ENCODE measurements at places on chromosomes 5 and 9. TPM values are rescaled to one million over a fixed set of nuclear protein-coding genes. Genes with fewer than 3 reads are reported as not detected.

DNA sequence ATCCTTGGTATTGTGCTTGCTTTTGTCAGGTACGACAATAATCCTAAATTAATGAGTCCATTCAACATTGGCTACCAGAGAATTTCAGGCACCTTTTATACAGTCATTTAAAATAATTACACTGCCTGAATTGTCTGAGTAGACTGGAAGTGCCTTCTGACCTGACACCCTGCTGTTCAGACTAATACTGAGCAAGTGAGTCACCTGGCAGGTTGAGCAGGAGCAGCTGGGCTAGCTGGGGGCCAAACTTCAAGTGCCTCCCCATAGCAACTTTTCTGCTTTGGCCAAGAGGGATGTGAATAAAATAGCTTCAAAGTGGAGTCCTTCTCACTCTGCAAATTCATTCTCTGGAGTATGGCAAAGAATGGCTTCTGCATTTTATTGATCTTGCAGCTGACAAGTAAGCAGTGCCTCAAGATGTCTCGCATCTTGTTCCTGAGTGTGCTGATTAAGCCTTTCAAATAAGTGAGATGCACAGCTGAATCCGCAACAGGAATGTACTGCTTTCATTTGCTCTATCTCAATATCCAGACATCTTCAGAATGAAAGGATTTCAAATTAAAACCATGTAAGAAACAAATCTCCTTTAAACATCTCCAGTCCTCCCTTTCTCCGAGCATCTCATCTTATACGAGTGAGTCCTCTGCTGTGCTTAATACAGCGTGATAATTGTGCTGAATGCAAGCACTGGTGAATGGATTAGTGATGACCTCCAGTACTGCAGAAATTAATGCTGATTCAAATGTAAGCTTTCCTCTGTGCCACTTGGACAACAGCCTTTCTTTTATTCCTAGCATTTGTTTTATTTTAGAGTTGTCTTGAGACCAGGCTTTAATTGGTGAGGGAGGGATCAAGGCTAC is 271.2 kb downstream of the EDIL3 start:
- DNase-seq: no peak

DNA sequence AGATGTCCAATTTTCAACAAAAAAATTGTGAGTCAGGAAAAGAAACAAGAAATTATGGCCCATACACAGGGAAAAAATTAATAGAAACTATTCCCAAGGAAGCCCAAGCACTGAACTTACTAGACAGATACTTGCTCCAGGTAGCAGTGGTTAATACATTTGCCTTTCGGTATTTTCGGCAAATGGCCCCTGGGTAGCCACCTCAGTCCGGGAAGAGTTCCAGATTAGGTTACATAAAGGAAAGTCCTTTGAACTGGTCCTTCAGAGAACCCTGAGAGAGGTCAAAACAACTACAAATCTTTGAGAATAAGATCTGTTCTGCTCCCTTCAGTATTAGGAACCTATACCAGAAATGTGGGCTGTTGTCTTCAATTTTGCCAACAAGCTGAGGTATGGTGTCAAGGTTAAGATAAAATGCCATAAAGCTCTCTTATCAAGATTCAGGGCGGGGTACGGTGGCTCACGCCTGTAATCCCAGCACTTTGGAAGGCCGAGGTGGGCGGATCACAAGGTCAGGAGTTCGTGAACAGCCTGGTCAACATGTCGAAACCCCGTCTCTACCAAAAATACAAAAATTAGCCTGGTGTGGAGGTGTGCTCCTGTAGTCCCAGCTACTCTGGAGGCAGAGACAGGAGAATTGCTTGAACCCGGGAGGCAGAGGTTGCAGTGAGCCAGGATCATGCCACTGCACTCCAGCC is 343.4 kb downstream of the CWC27 start:
- DNase-seq: no peak

- no peak for DNase-seq
These were observed 155.2 kb downstream of the BAAT start for GRCh38 chr9:101229606-101230005.

DNA sequence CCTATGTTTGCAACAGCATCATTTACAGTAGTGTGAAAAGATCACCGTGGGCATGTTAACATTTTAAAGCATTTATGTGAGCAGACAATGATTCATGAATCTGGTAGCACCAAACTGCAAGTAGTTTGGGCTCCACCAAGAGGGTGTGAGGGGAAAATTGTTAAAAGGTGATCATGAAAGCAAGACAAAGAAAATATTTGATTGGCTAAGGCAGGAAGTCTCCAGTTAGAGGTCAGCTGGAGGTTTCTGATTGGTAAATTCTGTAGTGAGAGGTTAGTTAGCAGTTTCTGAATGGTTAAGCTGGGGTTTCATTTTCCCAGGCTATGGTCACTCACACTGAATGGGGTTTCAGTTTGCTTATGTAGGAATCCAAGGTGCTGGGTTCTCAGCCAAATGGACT is 13.5 kb upstream of the DRD1 start:
- no peak for DNase-seq

DNA sequence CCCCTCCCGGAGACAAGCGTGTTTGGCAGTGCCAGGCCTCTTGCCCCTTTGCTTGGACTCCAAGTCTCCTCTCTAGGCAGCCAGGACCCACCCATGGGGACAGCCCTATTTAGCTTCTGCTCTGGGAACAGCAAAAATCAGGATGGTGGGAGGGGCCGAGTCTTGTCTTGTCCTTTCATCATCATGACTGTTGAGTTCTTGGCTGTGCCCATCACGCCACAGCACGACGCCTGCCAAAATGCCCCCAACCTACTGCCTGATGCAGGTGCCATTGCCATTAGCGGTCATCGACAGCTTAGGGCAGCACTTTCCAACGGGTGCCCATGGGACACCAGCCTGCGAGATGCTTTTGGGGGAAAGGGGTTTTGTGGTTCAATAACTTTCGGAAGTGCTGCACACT is 18.9 kb downstream of the PLPP7 start:
- DNase-seq: no peak

DNA sequence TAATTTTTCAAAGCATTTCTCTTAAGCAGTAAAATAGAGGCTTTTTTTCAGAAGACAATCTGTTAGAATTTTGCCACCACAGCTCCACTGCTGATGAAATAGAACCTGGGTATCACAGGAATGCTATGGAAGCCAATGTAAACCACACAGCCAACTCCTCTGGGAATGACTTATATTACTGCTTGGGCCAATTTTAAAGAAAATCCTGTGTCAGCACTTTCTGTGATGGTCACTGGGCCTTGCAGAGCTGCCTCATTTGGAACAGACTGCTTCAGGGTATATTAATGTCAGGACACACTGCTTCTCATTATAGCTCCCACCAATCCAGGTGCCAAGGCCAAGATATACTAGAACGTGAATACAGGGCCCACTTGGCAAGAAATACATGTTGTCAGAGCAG is 144.1 kb upstream of the ACTBL2 start:
- DNase-seq: no peak

DNA sequence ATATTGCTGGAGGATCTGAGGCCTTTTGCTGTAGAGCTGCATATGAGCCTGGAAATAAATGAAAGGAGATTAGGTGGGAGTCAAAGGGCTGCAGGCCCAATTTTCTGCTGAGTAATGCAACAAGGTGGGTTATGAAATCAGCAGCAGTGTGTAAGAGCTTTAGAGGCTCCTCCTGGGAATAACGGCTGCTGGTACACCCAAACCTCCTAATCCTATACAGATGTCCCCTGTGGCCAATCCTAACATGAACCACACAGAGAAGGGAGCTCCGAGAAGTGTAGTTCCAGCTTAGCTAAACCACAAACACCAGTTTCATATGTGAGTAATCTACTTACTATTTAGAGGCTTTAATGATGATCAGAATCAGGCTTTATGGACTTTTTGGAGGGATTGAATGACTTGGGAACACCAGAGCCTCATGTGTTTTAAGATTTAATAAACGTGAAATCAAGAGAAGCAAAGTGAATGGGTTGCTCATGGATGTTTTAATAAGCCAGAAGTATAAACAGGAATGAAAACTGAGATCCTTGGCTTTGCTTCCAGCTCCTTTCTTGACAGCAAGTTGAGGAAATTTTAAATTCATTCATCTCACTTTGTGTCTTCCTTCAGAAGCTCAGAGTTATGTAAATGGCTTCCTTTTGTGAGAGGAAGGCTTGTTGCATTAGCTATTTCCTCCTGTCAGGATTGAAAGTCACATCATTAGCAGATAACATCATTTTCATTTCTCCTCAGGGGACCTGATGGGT is 437.5 kb downstream of the TMEM232 start:
- DNase-seq: no peak

KIF20A gene
- total RNA-seq: 3.0 TPM

CHSY3 gene
- total RNA-seq: 3.1 TPM

GRCh38 chr9:33024126-33024965 is 727 bp upstream of the DNAJA1 start:
- no peak for DNase-seq

DNA sequence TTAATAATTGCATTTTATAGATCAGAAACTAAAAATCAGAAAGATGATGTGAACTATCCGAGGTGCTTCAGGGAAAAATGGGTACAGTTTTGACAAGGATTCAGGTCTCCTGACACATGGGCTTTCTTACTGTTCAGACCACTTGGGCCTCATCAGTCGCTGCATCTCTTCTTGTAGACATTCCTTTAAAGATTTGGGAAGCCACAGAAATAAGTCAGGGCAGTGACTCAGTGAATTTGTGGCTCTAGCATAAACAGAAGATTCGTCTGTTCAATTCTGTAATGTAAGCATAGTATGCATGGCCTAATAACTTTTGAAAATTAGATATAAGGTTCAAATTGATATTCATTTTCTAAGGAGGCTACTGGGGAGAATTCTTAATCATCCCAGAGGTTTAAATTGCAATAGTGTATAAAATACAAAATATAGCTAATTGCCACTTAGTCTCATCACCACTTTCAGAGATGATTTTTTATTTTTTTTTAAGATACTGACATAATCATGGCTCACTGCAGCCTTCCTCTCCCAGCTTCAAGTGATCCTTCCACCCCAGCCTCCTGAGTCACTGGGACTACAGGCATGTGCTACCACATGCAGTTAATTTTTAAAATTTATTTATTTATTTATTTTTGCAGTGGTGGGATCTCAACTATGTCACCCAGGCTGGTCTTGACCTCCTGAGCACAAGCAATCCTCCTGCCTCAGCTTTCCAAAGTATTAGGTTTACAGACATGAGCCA is 48.9 kb downstream of the RASEF start:
- DNase-seq: no peak

OLFM1 gene
- total RNA-seq: 31.4 TPM

GRCh38 chr5:8685704-8686103 is 816.8 kb downstream of the MTRR start:
- no peak for DNase-seq

ZNF354C gene
- 8.5 TPM for total RNA-seq

- DNase-seq: no peak
These were observed 264.2 kb downstream of the CRB2 start for GRCh38 chr9:123620239-123620638.

EFNA5 gene
- total RNA-seq: 9.0 TPM

DNA sequence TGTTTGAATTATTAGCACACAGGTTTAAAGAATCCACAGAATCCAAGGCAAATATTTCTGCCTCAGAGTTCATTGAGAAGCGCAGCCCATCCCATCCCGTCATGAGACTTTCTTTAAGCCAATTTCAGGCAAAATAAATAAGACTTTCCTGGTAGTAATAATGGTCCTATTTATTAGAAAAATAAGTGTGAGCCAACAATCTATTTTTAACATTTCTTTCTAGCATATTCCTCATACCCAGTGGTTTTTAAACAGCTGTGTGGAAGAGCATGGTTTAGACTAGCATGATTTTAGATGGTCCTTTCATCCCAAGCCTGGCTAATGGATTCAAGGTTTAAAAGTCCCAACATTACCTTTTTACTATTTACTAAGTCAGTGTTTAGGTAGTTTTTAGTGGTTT is 125.8 kb downstream of the SCAMP1 start:
- DNase-seq: no peak

SEMA5A gene
- 60.2 TPM for total RNA-seq

TXNDC8 gene
- total RNA-seq: not detected

CCDC152 gene
- total RNA-seq: 0.44 TPM

DNA sequence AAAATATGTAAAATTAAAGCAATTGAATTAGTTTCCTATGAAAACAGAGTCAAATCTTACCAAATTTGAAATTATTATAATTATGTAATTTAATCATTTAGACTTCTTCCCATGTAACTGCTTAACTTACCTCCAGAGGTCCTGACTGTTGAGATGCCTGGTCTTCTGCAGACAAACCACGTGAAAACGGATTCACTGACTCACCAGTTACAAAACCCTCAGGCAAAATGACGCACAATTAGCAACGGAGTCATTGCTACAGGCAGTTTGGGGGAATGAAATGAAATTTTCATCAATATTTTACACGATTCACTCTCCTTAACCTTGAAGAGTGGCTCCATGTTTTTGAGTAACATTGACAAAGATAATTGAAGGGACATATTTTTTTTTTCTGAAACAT is 460.8 kb downstream of the MTRR start:
- no peak for DNase-seq

DNA sequence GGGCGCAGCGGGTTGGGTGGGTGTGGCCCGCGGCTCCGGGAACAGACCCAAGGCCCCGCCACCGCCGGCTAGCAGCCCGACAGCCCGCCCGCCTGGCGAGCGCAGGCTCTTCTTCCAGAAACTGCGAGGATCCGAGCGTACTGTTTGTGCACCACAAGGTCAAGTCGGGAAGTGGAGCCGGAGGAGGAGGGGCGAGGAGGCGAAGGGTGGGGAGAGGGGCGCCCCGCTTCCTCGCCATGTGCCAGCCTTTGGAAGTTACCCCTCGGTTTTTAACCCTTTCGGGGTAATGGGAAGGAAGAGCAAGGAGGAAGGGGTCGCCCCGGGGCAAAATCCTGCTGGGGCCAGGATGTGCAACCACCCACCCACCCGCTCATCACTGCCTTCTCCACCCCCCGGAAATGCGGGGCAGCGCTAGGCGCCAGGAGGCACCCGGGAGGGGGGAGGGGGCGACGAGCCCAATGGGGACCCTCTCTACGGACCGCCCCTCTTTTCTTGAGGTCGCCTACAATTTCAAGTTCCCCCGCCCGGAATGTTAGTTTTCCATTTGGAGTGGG is 1.1 kb upstream of the JADE2 start:
- peak; percentile 35 for DNase-seq

DNA sequence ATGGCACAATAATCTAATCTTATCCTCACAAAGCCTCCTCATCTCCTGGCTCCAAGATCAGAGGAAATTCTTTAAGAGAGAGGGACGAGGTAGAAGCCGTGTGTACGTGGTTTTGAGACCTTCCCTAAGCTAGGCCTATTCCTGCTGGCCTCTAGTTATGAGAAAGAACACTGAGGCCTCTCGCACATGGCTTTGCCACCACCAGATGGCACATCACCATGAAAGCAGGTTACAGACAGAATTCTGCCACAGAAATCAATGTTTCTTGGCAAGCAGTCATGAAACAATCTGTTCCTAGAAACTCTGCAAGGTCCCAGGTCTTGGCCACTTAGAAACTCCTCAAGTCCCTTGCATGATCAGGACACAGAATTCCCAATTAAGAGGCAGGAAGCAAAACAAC is 268.2 kb upstream of the TAS2R1 start:
- DNase-seq: no peak

- DNase-seq: no peak
These were observed 698.4 kb downstream of the DNAH5 start for GRCh38 chr5:13246053-13246452.

DNA sequence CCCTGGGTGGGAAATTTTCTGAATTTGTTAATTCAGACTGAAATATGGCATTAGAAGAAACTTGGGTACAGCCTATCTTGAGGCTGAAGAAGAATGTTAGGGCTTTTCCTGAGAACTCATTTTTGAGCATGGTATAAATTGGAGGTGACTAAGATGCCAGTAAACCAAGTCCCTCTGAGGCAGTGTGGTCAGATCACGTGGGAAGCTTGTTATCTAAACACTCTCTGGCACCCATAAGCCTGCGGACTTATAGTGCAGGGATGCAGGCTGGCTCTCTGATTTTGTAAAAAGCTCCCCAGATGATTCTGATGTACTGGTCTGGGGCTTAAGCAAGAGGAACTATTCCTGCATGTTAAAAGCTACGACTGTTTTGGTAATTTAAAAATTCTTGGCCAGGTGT is 34.3 kb downstream of the MTMR12 start:
- DNase-seq: no peak
